ENCODE measurements at places on chromosomes 3 and 15.

DNA sequence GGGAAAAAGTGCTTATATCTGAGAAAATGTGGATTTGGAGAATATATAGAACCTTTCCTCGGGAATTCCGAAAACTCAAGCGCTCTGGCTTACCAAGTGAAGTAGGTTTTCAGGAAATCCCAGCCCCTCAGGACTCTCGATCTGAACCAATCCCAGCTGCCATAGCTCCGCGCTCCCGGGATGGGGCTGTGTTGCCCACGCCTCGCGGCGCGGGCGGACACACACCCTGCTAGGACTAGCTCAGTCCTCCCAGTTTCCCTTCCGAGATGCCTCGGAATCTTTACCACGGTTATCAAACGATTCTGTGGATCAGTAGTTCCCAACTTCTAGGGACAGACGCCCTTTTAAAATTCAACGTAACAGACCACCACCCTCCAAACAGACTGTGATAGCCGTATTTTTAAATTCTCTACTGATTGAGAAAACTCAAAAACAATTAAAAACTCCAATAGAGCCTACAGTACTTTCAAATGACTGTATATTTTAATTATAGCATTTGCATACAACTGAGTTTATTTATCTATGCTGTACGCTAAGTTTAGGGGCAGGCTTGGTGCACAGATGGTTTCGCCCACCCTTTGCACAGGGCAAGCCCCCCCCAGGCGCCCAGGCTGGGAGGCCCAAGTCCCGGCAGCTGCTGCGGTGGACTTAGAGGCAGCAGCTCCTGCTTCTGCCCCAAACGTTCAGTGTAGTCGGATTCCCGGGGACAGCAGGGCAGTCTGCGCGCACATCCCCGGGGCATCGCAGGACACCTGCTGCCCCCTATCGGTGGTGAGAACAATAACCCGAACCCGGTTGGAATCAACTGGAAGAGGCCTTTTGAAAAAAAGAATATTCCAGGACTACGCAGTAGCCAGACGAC lies 52.3 kb downstream of the CCDC54 start:
- DNase-seq = peak; percentile 54

GRCh38 chr3:71132995-71133730 lies 450.4 kb downstream of the FOXP1 start:
- no peak for DNase-seq

- DNase-seq = no peak
These were observed 340.9 kb upstream of the ICE2 start for GRCh38 chr15:60819860-60820259.

DNA sequence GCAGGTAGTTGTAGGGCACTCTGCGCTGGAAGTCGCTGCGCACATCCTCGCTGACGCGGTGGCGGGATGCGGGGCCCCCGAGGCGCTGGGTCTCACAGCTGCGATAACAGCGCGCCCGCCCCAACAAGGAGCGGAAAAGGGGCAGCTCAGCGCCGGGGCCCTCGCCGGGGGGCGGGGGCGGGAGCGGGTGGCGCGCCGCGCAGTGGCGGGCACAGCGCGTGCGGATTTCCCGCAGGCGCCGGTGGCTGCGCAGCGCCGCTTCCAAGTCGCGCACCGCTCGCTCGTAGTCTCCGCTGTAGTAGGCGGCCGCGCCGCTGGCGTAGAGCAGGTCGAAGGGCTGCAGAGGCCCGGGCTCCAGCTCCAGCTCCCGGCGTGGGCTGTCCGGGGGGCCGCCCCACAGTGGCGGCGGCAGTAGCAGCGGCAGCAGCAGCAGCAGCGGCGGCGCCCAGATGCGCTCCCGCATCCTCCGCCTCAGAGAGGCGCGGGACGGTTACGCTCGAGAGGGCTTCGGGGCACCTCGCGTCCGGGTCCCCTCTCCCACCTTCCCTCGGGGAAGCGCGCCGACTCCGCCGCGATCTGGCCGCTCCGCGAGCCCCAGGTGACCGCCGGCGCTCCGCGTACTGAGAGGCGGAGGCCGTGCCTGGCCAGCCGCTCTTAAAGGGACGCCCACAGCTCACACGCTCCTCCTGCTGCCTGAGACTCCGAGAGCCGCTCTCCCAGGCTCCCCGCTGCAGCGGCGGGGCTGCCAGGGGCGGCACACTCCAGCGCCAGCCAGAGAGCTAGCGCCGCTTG lies at the start of gene P3H2:
Gene P3H2, minus strand, starts transcription at position 629 of the 792 bp plus-strand sequence. Its CDS starts 166 bp downstream, at position 463.
- DNase-seq = peak; percentile 6

GRCh38 chr3:101377796-101378195 lies 57.4 kb upstream of the IMPG2 start:
- no peak for DNase-seq

DNA sequence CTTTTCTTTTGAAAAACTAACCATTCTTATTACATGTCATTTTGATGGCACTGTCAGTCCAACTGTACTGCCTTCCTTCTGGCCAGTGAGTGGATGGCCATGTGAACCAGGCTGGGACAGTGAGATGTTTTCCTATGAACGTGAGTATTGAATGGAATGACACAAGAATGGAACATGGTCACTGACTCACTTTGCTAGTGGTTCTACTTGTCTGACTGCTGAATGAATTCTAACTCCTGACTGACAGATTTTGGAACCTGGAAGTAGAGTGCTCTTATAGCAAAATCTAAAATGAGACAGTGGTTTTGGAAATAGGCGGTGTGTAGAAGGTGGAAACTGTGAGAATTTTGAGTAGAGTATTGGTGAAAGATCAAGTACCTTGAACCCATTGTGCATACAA lies 606.9 kb upstream of the KCNMB2 start:
- no peak for DNase-seq

DNA sequence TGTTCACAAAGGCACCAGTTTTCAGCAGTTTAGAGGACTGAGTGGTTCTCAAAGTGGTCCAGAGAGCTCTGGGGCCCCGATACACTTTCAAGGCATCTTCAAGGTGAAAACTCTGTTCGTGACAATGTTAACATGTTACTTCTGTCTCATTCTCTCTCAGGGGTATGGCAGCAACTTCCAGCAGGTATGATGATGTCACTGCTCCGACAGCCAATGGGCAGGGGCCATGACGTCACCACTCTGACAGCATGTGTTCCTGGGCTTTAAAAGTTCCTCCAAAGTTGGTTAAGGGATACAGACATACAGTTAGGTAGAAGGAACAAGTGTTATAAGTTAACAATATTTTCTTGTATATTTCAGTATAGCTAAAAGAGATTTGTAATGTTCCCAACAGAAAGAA lies 87.9 kb downstream of the KLF15 start:
- no peak for DNase-seq

DNA sequence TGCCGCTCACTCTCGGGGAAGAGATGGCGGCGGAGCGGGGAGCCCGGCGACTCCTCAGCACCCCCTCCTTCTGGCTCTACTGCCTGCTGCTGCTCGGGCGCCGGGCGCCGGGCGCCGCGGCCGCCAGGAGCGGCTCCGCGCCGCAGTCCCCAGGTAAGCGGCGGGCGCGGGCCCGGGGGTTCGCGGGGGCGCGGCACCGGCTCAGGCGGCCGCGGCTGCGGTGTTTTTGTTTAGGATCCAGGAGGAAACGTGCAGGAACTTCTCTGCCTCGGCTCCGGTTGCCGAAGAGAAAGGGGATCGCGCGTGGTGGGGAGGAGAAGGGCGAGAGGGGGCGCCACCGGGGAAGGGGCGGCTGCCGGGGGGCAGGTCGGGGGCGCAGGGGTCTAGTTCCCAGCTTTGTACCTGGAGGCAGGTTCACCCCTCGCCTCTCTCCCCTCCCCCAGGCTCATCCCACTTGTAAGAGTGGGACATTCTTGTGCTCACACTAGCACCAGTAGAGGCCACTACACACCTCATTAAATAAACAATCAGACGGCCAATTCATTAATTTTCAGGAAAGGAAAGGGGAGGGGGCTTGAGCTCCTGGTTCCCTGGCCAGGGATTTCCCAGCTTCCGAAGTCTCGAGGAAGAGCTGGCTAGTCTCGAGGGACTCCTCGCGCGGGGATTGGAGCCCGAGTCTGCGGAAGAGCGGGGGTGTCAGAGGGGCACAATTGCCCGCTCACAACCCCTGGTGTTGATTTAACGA lies 562 bp downstream of the NEO1 start:
- DNase-seq = peak; percentile 7

DNA sequence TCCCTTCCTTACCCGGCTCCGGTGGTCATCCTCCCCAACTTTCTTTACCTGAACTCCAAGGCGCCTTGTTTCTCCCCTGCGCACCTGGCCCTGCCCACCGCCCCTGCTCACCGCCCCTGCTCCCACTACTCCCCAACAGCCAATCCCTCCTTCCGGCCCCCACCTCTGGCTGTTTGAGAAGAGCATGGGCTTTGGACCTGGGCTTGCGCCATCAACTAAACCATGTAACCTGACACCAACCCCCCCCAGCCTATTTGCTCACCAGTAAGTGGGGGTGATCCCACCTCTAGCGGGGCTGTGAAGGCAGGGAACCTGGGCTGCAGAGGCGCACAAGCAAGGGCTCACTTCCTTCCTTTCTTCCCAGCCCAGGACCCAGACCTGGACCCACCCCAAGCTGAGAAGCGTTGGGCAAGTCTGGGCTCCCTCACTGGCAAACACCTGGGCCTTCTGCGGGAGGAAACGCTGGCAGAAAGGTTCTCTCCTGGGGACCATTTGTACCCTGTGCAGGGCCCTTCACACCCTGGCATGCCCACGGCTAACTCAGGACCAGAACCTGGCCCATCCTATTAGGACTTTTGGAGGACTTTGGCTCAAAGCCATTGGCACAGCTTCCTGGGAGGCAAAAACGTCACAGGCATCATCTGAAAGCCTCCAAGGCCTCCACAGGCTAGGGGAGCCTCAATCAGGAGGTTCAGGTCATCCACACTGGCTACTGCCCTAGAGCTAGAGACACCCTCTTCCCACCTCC lies at the start of gene PLXNB1:
Gene PLXNB1, minus strand, starts transcription at position 127 of the 748 bp plus-strand sequence. CDS start 5,475 bp downstream, outside the sequence.
- DNase-seq = no peak

DNA sequence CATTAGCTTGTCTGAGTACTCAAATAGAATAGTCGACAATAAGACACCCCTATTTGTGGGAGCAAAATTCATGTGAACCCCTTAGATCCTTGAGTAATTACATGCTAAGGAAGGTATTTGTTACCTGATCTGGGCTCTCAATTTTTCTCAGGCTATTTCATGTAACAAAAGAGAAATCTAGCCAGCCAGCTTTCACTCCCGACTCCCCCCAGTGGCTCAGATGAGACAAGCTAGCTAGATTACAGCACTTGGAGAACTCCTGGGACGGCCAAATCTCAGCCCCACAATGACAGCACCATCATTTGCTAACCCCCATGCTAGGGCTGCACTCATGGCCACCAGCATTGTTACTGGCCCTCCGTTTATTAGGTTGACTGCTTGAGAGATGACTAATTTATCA lies 41.3 kb downstream of the GLDN start:
- no peak for DNase-seq

GRCh38 chr3:141875893-141876380 lies 506 bp upstream of the ATP1B3 start:
- no peak for DNase-seq

- DNase-seq = no peak
These were observed 5.3 kb downstream of the ACVR2B start for GRCh38 chr3:38458796-38459498.

DNA sequence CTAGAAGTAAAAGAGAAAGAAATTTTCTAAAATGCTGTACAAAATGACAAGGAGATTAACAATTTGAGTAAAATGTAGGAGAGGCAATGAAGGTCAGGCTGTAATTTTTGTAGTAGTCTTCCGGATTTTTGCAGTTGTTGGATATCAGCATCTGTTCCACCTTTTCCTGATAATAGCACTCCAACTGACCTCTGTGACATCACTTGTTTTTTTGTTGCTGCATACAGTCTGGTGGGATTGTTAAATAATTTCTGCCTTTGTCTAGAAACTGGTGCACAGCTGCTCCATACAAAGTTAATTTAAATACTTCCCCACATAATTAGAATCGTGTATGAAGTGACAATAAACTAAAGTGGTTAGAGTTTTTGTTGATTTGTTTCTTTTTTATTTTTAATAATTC lies 731.4 kb downstream of the PLOD2 start:
- DNase-seq = no peak

GRCh38 chr3:38582941-38583645 lies 66.4 kb downstream of the SCN5A start:
- no peak for DNase-seq

GRCh38 chr3:14946739-14947099 lies 664 bp upstream of the NR2C2 start:
- DNase-seq = no peak

DNA sequence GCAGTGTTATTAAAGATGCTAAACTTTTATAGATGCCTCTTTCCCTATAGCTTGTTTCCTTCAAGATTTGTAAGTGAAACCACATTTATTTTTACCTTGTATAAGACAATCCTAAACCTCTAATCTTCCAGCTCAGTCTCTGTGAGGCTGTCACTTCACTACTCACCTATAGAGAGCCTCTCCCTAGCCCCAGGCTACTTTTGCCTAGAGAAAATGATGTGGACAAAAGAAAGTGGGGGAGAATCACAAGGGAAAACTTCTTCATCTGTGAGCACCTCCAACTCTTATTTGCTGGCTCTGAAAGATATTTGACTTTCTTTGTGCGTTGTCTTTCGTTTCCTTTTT lies 74.9 kb upstream of the SCN5A start:
- no peak for DNase-seq

GRCh38 chr3:61357902-61358301 lies 106.7 kb upstream of the FHIT start:
- DNase-seq = no peak

DNA sequence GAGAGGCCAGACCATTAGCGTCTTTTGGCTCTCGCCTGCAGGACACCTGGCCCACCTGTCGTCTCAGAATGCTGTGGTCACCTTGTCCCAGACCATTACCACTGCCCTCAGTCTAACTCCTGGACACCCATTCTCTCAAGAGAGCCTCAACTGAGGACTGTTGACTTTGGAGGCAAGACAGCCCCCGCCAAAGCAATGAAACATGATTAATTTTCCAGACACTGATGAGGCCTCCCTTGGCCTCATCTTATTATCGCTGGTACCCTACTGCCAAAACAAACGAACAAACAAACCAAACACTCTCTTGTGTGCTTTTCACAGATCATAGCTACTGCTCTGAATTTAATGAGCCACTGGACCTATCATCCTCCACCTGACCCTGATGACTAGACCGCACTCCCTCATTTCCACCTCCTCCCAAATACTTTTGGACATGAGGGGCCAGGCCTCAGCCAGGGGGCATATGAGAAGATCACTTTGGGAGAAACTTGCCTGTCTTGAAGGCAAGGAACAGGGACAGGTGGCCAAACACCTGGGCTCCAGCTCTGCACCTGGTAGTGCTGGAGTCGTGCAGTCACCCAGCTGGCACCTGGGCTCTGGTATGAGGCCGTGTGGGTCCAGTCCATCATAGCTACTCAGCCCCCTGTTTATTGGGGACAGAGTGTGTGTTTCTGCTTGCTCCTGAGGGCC lies 27.6 kb downstream of the ALS2CL start:
- DNase-seq = no peak

DNA sequence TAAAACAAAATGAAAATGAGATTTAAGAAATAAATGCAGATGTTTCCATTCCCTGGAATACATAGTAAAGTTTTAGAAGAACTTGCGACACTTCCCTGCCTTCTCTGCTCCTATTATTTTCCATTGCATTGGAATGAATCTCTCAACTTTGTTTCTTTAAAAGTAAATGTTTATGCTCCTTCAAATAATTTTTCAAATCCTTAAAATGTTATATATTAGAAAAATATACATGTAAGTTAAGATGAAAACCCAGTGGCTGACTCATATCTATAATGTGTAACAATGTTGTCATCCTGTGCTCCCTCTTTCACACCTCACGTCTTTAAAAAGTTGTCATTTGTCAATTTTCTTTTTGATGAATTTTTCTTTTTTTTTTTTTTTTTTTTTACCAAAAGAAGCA lies 3.6 kb downstream of the RBMS3 start:
- no peak for DNase-seq

Data from stimulated activated CD4-positive, alpha-beta T cell treated with anti-CD3 and anti-CD28 coated beads, Interleukin-12 subunit alpha, Interleukin-12 subunit beta, amount 100 ng/mL, for 4 hours (primary cell).